ENCODE measurements at places on chromosomes 7 and 10.

DNA sequence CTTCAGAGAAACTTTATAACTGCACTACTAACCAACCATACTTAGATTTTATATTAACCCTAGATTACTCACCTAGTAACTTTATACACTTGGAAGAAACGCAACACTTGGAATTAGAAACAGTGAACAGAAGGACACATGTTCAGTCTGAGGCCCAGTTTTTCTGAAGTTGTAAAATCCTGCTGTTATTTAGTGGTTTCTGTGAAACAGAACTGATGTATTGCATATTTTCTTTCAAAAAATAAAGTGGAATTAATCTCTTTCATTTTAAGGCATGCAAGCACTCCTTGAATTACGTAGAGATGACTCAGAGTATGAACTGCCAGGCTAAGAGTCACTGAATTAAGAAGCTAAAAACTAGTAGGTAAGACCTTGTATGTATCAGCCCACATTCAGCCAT, 215.8 kb downstream of the SKAP2 start:
- DNase-seq: no peak

DNA sequence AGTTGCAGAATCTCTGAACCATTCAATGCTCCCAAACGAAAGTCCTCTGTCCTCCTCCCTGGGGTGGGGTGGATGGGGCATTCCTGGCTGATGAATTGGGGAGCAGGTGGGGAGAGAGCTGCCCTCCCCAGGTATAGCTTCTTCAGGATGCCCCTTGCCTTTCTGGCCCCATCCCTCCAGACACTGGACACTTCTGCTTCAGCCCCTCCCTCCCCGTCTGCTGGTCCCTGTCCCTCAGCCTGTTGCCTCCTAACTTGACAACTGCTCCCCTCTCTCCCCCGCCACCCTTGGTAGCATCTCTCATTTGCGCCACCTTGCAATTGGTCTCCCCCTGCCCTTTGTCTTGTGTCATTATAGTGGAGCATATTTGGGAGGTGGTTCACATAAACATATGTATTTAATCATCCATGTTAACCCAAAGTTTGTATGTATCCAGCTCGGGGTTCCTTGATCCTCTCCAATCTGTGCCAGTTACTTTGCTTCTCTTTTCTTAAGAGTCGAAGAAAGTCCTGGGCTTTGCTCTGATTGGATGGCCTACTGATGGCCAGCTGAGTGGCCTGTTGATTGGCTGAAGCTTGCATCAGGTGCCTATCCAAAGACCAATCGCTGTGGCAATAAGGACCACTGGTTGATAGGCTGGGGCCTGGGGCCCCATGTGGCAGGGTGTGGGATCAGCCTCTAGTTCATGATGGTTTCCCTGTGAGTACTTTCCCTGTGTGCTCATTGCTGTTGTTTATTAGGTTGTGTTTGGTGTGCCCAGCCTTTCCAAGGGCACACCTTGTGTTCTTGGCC, 4.0 kb upstream of the GCK start:
- DNase-seq: no peak

- DNase-seq: no peak
Observed at GRCh38 chr10:36662571-36662970, 462.8 kb upstream of the ANKRD30A start.

GRCh38 chr7:76411626-76412025, 2.1 kb upstream of the SSC4D start:
- peak; percentile 45 for DNase-seq

DNA sequence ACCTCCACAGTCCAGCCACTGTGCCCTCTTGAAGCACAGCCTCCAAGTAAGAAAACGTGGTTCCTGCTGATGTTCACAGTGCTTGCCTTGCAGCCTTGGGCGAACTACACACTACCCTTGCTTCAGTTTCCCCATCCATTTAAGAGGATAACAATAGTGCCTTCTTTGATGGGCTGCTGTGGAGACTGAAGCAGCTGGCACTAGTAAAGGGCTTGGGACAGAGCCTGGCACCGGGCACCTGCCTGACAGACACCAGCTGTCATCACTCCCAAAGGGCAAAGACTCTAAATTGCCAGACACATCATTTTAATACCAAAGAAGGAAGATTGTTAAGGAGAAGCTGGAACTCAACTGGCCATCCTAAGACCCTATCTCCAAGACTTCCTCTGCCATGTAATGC, 3.1 kb upstream of the C10orf90 start:
- no peak for DNase-seq

GRCh38 chr7:892648-893593, 16.6 kb downstream of the GET4 start:
- DNase-seq: no peak

DNA sequence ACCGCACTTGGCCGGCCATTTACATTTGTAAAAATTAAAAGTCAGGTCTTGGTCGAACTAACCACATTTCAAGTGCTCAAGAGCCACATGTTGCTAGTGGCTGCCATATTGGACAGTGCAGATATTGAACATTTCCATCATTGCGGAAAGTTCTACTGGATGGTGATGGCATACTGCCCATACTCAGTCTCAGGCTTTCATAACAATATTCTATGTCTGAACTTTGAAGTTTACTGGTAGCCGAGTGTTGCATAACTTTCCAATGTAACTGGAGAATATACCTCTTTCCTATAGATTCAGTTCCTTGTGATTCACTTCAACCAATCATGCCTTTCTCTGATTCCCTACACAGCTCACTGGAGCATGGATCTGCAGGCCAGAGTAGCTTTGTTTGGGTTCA, 43.7 kb downstream of the PSMC2 start:
- DNase-seq: no peak

DNA sequence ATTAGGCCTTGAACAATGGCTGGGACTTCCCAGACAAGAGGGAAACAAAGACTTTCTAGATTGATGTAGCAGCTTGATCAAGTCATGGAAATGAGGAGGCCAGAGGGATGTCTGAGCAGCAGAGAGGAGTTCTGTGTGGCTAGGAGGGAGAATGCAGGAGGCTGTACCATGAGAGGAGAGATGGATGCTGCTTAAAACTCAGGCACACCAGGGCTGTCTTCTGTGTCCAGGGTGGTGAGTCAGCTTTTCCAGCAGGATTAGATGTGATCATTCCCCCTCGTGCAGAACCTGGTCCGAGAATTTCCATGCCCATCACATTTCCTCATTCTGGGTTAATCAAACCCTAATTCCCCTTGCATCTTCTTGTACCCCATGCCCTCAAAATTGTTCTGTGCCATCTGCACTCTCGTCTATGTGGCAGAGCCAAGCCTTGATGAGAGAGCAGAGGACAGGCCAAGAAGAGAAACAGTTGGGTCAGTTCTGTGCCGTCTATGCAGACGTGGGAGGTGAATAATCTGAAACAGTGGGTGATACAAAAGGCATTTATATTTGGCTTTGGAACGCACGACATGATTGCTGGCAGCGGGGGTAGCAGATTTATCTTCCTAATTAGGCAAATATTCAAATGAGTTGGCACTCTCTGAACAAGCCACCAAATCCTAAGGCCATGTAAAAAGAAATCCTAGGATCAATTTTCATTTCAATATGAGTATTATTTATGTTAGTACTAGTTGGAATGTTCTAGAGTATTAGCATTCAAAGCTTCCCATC, 160.7 kb downstream of the TMEM178B start:
- DNase-seq: no peak

DNA sequence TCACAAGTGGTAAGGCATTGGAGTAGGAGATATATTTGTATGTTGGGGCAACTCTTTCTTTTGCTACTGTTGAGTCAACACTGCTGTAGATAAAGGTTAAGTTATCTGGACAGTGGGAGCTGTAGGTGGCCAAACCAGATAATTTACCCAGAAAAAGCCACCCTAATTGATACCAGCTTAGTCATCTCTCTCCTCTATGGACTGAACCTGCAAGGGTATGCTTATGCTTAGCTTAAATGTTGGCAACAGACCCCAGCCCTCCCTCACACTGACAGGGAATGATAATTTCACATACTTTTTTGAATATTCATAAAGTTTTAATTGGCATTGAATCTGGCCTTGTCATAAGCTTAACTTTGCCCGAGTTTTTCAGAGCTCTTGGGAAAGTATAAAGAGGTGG, 66.3 kb downstream of the CREB5 start:
- no peak for DNase-seq

GRCh38 chr7:155338632-155339320, 41.1 kb downstream of the INSIG1 start:
- DNase-seq: no peak

DNA sequence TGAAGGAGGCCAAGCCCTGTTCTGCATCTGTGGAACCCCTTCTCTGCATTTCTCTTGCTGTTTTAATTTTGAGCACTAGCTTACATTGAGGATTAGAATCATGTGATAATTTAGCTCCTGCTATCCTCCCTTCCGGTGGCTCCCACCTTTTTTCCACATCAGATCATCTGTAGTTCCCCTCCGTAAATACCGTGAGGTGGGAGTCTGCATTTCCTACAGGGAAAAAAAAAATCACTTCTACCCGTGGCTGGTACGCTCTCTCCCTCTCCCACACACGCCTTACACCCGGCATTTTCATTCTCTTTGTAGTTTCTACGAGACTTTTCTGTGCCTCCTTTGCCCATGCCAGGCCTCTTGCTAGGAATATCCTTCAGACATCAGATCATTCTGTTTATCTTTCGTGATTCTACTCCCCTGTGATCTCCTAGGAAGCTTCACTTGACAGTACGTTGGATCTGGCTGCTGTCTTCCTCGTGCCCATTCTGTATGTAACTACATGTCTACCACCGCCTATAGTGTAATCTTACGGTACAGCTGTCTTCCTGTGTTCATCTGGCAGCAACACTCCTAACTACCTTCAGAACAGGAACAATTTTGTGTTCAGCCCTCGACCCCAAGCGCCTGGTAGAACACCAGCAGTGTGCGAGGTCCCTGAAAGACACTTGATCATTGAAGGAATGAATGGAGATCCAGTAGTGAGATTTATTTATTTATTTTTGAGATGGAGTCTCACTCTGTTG, 41.7 kb upstream of the OCM start:
- DNase-seq: no peak

- DNase-seq: peak; percentile 87
Observed at GRCh38 chr10:50260791-50261281, 9.5 kb upstream of the ASAH2 start.

DNA sequence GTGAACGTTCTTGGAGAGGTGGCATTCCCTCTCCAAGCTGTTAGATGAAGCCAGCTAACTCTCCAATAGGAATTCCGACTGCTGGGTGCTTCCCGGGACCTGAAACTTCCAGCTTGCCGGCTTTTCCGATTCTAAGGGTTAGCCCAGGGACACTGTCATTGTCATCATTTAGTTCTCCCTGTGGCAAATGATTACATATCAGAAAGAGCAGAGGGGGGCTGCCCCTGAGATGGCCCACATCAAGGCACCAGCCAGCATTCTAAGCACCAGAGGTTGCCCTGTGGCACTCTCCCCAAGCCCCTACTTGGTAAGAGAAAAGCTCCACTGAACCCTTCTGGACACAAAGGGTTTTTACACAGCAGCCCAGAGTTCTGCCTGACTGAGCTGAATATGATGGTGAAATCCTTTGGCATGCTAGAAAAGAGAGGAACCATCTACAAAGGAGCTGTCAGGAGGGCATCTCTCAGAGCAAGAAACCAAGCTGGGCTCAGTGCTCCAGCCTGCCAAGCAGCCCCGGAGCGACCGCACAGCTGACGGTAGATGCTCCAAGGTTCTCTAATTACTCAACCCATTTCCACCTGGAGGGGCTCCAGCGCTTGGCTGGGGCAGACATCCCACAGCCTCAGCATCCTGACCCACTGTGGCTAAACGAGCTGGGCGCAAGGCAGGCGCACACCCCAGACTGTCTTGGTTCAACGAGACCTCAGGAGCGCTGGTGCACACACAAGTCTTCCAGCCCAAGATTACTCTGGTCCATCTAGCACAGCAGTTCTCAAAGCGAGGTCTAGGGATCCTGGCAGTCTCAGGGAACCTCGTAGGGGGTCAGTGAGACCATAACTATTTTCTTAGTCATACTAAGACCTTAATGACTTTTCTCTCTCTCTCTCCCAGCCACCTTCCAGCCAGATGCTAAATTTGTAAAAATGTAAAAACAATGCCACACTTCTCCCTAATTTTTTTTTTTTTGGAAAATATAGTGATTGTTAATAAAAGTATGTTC, 160.5 kb downstream of the GFRA1 start:
- no peak for DNase-seq

DNA sequence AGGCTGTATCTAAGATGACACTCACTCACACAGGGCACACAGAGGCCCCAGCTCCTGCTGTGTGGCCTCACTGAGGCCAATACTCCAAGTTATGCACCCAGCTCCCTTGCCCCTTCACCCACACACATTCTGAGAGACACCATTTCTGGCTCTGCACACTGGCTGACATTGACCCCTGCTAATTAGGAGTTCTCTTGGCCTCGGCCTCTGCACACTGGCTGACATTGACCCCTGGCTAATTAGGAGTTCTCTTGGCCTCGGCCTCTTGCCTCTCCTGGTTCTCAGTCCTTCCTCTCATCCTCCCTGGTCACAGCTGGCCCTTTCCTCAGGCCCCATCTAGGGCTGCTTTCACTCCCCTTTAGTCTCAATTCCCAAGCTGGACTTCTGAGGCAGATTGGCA, 97.3 kb downstream of the GRID1 start:
- DNase-seq: no peak

DNA sequence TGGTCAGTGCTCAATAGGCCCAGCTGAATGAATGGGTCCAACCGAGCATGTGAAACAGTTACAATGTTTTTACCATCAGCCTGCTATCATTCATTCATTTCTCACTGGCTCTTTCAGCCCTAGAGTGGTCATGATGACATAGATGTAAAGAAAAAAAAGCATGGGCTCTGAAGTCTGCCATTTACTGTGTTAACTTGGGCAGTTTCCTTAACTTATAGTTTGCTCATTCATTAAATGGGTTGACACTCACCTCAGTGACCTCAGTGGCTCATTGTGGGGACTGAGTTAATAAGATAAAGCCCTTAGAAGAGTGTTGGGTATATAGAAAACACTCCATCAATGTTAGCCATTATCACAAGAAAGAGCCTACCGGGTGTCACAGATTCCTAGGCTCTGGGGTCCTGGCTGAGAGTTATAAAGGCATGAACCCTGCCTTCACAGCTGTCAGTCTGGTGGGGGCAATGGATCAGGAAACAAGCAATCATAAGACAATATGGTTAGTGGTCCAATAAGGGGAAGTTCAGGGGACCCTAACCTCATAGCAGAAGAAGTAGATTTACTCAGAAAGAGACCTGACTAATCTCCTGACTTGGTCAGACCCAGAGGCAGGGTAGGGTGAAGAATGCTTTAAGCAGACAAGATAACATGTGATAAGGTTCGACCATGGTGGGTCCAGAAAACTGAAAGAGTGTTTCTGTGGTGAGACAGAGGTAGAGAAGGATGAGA, 29.7 kb upstream of the GPAM start:
- DNase-seq: no peak

DNA sequence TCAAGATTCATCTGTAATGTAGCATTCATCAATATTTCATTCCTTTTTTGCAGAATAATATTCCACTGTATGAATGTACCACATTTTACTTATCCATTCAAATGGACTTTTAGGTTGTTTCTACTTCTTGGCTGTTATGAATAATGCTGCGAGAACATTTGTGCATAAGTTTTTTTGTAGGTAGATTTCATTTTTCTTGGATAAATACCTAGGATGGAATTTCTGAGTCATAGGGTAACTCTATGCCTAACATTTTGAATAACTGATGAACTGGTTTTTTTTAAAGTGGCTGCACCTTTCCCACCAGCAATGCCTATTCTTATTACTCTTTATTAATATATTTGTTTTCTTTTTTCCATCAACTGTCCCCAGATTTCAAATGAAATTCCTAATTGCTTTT, 9.1 kb upstream of the XPNPEP1 start:
- no peak for DNase-seq
